NCI-H446 treated with DMSO at 0.1 percent for 48 hours (cell line): ENCODE measurements at places on chromosomes 12 and 14.

DNA sequence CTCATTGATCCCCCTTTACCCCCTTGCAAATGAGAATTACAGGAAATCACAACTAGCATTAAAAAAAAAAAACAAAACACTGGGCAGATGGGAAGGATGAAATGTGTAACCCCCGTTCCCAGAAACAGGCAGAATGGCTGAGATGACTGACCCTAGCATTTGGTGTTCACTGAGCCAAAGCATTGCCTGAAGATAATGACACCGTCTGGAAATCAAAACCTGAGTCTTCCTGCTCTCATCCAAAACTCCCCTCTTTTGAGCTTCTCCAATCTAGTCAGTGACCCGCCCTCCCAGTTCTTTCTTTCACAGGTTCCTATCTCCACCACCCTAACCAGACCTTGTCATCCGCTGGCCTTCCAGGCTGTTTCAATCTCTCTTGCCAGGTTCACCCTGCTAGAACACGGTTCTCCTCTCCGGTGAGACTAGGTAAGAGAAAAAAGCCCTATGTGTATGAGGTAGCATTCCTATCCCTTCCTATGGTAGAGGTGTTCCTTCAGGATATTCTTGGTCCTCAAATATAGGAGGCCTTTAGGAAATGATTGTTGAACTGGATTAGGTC lies 21.3 kb downstream of the SUSD6 start:
- DNase-seq, result no peak

DNA sequence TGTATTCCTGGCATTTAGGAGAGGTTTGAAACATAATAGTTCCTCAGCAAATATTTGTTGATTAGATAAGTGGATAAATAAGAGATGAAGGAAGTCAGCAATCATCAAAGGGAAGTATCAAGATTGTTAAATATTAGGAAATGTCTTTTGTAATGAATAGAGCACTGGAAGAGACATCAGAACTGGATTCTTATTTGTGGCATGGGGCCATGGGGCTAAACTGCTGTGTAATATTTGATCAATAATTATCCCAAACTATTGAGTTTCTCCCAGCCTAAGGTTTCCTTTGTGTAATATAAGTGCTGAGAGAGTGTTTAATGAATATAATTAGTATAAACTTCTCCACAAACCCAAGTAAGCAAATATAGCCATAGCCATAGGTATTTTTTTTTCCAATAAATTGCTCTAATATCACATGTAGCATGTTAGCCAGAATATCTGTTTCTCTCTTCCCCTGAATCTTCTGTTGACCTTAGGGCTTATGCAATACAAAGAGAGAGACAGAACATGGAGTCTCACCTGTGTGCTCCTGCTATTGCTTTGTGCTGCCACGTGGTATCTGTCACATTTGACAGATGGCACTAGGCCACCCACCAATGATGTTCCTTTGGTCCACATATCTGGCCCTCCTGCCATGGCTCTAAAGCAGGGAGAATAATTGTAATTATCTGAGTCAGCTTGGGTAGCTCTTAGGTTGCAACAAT lies 658.7 kb downstream of the SOX5 start:
- DNase-seq, result no peak

GRCh38 chr14:60632777-60633176 lies 16.5 kb downstream of the SIX1 start:
- no peak for DNase-seq

DNA sequence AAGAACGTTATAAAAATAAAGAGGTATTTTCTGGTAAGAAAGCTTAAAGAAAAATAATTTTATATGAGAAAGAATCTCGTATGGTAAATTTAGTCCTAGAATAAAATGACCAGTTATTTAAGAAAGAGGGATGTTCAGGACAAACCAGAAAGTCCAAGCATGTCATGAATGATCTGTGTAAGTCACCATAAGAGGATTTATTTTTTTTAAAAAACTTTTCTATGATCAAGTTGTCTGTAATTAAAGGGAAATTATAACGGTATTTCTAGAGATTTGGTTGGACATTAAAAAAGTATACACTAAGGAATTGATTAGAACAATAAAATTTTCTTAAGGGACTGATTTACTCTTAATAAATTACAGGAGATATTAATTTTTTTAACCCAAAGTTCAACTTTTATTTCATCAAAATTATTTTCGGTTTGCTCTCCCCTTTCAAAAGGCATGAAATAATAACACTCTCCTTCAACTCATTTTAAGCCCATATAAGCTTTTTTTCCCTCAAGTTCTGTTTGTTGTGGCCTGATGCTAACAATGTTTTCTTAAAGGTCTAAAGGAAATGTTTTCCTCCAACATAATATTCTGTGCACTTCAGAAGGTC lies 49.9 kb upstream of the CPSF6 start:
- no peak for DNase-seq

DNA sequence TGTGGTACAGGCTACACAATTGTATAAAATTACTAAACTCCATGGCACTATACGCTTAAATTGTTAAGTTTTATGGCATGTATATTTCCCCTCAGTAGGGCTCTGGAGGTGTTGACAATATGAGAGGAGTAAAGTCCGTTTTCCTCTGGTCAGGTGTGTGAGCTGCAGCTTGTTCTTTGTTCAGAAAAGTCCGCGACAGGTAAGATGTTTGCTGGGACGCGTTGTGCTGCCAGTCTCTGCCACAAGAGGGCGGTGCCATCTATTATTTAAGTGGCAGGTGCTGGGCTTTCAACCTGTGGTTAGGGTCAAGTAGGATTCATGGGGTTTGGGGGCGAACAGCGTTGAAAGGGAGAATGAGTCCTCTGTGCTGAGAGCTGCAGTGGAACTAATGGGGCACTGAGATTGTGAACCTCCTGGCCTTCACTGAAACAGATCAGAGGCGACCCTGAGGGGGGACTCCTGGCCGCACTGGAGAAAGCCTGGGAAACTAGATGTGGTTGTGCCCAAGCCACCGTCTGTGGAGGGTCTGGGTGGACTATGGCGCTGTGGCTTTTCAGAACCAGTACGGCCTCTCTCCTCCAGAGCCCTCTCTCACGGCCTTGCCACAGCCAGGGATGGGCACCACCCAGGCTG lies 179.0 kb downstream of the SLC15A4 start:
- no peak for DNase-seq

DNA sequence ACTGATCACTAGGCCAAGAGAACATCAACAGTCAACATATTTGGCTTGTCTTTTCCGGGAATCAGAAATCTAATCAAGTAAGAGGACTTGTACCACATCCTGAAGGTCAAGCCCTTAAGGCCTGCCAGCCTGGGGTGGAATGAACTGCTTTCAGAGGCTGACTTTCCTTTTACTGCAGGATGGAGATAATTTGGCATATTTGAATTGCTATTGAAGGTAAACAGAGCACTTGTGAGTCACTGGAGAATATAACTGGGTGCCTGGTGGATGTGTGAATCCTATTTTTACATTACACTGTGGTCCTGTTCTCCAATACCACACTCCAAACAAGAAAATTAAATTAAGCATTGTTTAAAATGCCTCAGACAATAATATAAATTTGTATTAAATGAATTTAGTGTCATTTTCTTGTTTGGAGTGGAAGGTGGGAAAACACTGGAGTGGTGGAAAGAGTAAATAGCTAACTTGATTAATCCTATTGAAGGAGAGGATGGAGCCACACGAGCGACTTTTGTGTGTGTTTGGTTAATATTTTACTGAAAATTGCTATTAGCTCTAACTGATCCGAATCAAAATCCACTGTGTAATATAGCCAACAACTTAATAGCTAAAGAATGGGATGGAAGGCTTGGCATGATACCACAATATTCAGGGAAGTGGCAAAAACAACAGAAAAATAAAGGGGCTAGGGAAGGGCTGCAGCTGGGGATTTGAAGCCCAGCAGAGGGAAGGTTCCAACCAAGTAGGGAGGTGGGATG lies 89.4 kb downstream of the OTX2 start:
- DNase-seq, result no peak

- no peak for DNase-seq
Measured at GRCh38 chr14:42001431-42001830, 394.8 kb downstream of the LRFN5 start.

DNA sequence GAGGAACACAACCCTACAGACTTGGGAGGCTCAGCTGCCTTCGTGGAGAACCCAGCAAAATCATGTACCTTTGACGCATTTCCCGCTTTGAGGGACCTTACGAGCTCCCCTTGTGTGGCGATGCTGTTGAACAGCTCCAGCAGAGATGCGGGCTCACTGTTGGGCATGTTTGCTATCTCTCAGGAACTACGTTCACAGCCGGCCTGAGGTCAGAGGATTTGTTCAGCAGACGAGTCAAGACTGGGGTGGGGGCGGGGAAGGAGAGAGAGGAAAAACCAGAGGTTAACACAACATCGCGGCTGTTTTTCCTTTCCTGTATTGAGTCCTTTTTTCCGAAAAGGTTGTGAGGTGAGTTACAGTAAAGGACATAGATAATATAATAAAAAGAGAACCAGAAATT lies 45.9 kb downstream of the SLC25A47 start:
- DNase-seq, result no peak

GRCh38 chr12:13223179-13223804 lies 26.8 kb downstream of the EMP1 start:
- DNase-seq, result no peak

DNA sequence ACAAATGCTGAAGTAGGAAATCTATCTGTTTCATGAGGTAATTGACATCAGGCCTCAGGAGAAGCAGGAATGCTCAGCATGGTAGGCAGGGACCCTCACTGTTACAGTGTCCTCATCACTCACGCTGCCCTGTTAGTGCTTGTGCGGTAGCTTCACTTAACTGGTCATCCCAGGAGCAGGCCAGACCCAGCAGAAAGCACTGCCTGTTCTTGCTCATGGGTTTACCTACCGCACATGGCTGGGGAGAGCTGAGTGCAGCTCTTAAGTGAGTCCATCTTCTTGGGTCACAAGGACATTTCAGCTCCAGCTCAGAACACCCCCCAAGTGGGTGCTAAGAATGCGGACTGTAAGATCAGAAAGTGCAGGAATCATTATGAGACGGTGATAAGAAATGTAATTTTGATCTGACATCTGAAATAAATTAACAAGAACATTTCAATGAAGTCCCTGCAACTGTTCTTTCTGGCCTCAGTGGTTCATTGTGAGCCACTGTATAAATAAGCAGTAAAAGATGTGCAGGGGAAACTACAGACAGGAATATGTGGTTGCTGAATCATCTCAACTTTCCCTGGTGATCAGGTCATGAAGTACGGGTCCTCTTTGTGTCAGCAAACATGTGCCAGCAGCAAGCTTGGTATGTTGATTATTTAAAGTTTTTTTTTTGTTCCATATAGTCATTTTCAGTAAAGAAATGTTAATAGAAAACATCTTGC lies 757.7 kb upstream of the TMEM132C start:
- DNase-seq, result no peak

DNA sequence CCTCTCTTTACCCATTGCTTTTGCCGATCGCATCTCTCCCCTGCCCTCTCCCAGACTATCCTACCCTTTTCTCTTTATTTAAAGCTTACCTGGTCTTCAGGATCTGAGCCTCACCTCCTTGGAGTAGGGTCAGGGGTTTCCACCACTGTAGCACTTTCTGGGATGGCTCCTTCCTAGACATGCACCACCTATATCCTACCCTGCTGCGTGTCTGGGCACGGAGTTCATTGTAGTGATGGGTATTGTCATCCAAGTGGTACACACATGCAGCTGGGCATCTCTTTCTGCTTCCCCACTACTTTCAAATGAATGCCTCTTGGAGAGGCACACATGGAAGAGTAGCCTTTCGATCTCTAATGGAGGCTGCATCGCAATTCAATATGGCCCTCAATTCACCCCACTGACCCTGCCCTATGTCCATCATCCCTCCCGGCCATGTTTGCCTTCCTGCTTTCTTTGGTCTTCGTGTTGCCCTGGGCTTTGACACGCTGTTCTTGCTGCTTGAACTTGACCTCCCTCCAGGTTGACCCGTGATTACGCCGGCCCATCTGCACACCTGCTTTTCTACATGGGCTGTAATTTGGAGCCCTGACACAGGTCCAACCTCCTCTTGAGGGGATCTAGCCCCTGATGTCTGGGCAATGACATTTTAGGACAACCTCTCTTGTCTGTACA lies 10.9 kb downstream of the SERPINA11 start:
- DNase-seq, result no peak

DNA sequence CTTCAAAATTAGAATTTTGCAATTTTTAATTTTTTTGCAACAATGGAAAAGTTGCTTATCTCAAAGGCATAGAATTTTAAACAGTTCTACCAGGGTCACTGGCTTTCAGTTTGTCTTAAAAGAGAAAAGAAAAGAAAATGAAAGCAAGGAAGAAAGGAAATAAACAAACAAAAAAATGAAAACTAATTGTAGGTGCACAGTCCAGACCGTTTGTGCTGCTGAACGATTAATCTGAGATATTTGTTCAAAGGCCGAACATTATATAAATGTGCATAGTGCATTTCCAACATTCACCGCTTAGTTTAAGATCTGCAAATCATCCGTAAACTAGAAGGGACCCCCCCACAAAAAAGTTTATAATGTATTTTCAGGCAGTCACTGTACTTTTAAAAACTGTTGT lies 5.5 kb upstream of the OTX2 start:
- DNase-seq, result no peak

DNA sequence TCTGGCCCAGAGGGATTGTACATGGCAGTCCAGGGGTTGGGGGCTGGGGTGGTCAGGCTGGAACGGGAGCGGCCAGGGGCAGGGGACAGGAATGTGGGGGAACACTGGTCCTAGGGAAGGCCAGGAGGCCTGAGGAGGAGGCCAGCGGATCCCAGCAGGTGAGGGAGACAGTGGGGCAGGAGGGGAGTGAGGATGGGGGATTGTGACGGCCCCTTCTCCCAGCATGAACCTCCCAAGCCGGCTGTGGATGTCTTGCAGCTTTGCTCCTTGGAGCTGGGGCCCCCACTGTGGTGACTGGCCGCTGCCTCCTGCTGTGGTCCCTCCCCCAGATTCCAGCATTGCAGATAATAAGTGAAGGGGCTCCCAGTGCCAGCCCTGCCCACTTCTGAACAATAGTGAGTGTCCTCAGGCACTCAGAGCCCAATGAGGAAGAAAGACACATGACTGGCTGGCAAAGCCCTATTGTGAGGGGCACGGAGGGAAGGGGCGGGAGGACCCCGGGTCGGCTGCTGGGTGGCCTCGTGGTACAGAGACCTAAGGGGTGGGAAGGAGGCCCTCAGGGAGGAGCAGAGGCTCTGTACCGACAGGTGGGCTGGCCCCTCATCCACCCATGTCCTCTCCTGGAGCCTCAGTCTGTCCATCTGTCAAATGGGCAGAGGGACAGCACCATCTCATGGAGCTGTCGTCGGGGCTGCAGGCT lies 215.0 kb downstream of the KIF26A start:
- DNase-seq, result no peak

GRCh38 chr14:80426683-80427082 lies 215.4 kb upstream of the DIO2 start:
- DNase-seq, result no peak

DNA sequence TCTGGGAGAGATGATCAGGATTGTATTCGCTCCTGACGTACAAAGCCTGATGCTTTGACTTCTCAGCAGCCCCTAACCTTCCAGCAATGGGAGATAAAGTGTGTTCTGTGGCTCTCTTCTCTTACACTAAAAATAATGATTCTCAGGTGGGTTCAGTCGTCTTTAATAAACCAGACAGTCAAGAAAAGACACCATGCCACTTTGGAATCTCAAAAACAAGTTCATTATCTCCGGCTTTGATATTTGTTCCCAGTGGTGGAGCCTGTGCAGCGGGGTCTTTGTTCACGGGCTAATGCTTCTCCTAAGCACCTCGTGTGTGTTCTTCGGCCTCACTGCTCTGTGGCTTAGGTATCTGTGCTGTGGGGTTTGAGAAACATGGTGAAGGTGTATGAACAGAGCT lies 1.6 kb downstream of the ACVR1B start:
- no peak for DNase-seq

GRCh38 chr12:60210756-60211155 lies 614.9 kb downstream of the SLC16A7 start:
- no peak for DNase-seq
